Right hindlimb (tissue), 1 donor: ENCODE measurements at places on chromosomes 2 and 18.

DNA sequence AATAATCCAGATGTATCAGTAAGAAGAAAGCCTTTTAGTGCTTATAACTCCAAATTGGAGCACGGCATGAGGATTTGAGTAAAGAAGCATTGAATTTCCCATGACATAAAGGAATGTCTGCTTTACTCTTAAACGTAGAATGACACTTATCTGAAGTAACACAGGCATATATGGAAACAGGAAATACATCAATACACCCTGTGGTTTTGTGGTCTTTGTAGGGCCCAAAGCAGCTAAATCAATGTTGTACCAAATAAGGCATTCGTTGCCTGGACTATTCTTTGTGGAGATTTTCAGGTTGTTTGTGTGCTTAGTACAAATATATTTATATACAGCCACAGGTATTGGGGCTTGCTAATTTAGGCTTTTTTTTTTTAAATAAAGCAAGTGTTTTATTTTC lies 660.5 kb downstream of the LRRTM4 start:
- DNase-seq = no peak

DNA sequence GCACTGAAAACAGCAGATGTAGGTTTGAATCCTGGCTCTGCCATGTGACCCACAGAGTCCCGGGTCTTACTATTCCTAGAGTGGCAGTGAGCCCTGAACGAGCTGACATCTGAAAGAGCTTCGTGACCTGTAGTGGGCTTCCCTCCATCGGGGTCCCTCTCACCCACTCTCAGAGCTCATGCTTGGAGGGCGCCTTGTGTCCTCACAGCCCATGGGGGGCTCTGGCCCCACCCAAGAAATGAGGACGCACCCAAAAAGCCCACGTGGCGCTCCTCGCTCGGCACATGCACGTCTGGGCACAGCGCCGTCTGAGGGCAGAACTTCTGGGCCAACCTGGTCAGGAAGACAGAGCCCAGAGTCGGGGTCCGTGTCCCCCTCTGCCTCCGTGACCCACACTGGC lies 23.7 kb downstream of the LBH start:
- DNase-seq = no peak

DNA sequence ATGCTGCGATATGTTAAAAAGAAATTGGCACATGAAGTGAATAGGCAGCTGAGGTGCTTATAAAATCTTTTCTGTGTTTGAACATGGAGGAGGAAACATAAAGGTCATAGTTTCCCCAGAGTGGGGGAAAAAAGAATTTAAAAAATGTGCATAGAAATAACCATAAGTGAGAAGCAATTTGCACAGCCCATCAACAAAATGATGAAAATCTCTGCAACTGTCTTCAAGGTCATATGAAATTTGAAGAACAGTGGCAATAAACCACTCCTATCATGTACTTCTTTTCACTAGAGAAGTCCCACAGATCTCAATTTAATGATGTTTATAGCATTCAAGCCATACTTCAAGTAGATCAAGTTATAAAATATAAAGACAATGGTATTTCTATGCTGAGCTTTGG lies 46.7 kb upstream of the ZNF804A start:
- DNase-seq = no peak

DNA sequence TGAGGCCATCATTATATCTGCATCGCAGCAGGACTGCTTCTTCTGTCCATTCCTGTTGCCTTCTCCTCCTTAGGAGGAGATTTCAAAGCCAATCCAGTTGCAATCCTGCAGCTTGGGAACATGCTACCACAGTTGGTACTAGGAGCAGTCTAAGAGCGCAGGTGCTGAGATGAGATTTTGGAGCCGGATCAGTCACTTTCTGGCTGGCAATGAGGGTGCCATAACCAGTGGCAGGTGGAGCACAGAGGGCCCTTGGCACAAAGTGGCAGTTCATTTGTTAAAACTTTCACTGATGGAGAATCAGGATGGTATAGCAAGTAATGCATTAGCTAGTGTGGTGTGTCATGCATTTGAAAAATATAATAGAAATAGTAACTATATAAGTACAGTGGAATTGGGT lies 173.7 kb upstream of the ATP5MC3 start:
- no peak for DNase-seq

DNA sequence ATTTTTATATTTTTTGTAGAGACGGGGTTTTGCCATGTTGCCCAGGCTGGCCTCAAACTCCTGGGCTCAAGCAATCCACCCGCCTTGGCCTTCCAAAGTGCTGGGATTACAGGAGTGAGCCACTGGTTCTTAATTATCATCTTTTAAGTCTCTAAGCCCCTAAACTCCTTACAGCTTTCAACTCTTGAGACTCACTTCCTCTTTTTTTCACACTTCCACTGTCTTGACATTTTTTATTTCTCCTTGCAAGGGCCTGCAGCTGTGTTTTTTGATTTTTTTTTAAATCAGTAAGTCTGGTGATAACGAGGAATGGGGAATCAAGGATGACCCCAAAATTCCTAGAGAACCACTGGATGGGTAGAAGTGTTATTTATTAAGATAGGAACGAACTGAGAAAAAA lies 8.6 kb upstream of the ABCB11 start:
- no peak for DNase-seq

DNA sequence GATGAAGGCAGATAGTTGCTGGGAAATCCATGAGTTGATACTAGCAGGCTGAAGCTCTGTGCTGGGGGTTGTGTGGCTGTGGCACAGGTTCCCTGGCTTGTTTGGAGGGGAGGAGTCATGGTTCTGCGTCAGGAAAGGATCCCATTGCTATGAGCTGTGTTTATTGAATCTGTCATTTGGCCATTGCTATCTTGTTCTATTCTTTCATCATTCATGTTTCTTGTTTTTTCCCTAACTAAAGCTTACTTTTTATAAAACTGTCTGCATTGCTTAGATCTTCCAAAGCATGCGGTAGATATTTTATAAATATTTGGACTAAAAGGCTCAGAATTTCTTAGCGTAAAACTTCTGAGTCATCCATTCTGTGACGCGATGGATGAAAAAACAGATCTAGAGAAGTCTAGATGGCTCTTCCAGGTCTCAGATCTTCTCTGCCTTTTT lies 335.3 kb downstream of the PTPRM start:
- no peak for DNase-seq

DNA sequence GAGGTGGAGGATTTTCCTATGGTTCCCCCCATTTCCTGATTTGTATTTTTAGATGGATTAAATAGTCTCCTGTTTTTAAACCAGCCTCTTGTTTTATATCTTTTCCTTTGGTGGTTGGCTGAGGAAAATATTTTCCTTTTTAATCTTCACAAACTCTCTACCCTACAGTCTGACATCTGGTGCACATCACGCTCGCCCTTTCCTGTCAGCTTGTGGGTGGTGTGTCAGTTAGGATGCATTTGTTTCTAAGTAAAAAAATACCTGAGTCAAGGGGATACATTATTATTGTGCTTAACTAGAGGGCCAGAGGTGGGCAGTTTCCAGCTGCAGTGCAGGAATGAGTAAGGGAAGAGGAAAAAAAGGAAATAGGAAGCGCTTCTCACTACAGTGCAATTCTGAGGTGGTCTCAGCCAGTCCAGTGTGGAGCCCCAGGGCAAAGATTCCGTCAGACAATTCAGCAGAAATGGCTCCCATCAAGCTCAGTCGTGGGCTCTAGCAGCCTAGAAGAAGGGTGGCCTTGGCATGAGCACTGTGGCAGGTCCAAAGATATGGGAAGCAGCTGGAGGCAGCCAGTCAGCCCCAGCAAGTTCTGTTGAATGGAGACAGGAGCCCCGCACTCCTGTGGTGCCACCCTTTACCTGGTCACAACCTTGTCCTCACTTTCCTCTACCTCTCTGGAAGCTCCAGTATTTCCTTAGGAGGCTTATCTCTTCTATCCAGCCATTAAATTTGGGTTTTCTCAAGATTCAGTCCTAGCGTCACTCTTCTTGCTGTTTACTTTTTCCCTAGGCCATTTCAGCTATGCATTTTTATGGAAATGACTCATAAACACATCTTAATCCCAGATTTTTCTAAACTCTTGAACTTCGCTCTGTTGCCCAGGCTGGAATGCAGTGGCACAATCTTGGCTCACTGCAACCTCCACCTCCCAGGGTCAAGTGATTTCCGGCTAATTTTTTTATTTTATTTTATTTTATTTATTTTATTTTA lies 18.5 kb downstream of the SFTPB start:
- DNase-seq = no peak

GRCh38 chr2:132901661-132902060 lies 231.7 kb upstream of the LYPD1 start:
- no peak for DNase-seq

- peak; percentile 23 for DNase-seq
Observed at GRCh38 chr2:72136933-72137497, 10.6 kb downstream of the CYP26B1 start.

DNA sequence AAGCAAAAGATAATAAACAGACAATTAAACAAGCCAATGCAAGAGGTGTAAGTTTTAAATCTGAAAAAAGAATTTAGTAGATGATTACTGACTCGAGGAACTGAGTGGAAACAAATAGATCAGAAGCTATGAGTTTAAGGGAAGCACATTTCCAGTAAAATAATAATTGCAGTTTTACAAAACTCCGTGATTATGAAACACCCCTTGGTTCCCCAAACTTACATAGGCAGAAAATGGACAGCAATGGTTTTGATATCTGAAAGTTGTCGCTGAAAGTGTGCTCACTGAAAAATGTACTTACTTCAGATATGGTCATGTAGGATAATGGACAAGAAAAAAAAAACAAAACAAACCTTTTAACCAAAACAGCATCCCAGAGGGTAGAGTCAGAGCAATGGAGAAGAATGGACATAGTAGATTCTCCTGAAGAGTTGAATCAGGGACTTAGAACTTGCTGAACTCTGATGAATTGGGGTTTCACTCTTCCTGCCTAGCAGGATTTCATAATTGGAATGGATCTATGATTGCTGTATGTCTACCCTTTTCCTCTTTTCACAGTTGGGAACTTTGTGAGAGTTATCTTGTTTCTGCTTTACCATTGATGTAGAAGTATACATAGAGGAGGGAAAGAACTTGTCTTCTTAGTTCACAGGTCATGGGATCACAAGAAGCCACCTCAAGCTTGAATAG lies 305.6 kb upstream of the ZEB2 start:
- no peak for DNase-seq

- peak; percentile 67 for DNase-seq
Observed at GRCh38 chr18:25795213-25795612, 295.2 kb downstream of the SS18 start.

- DNase-seq = no peak
Observed at GRCh38 chr2:120105360-120105759, 92.5 kb downstream of the EPB41L5 start.

DNA sequence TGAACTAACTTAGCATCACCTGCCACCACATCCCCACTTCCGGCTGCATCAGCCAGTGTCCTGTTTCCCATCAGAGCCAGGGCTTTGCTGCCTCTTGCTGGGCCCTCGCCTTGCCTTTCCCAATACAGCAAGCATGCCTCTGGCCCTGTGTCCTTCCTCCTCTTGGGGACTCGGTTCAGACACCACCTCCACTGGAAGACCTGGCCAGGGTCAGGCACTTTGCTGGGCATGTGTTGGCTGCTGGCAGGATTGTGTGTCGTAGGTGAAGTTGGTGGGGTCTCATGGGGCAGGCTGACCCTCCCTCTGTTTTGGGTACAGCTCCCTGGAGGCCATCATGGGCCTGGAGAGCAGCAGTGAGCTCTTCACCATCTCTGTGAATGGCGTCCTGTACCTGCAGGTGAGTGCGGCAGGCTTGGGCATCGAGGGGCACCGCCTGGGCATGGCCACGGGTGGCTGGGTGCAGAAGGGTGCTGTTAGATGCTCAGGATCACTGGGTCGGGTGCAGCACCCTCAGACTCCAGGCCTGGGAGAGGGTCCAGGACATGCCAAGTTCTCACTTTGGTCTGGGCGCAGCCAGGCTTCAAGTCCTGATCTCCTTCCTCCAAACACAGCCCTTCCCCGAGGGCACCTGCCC lies 6.6 kb downstream of the ERFE start:
- no peak for DNase-seq

DNA sequence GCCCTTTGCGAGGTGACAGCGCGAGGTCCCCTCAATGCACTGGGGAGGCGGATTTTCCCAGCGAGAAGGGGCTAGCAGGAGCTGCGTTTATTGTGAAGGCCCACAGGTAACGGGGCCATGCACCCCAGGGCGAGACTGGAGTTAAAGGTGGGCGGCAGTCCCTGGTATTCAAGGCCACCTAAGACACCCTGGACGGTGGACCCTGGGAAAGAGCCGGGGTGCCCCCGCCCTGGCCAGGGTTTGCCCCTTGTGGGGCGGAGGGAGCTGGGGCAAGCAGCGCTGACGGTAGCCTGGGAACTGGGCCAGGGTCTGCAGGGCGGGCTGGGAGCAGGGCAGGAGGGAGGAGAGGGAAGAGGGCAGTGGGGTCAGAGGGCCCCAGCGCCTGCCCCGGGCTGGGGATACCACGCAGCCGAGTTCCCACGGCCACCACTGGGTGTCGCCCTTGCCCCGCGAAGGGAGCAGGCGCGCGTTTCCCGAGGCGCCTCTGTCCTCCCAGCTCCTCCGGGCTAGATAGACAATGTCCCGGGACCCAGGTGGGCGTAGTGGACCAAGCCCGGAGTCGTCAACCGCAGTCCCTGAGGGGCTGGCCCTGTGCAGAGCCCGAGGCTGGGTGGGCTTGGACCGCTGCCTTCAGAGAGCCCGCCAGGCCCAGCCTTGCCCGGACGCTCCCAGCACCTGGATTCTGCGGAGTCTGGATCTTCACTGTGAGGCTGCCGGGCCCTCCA lies 80.2 kb downstream of the SMAD4 start:
- DNase-seq = peak; percentile 68

DNA sequence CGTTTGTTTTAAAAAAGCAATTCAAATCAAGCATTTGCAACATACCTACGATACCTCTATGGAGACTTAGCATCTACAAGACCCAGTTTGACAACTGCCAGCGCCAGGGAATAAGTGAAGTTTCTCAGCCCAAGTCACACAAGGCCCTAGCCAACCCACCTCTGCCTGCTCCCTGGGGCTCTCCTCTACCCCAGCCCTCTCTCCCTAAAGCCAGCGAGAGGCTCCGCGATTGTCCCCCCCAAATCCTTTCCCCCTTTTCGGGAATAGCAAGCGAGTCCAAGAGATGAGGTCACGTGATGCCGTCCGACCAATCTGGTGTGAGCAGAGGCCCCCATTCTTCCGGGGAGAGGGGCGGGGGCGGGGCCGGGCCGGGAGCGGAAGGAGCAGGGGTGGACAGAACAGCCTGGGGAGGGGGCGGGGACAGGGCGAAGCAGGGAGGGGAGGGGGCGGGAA lies 102.2 kb upstream of the RAB6C start:
- DNase-seq = peak; percentile 98

GRCh38 chr2:191051825-191052778 lies 38.1 kb upstream of the STAT1 start:
- DNase-seq = no peak

DNA sequence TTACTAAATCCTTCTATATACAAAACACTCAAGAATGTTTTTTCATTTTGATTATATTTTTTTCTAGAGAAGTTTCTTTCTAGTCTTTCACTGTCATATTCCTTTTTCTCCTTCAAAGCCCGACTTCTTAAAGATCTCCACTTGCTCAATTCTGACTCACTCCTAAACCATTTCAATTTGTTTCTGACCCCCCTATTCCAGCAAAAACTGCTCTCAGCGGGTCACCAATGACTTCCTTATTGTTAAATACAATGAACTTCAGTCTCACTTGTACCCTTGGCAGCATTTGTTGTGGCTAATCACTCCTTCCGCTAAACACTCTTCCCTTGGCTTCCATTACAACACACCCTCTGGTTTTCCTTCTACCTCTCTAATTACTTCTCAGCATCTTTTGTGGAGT lies 111.1 kb upstream of the RBBP8 start:
- no peak for DNase-seq
